Activated CD8-positive, alpha-beta memory T cell treated with anti-CD3 and anti-CD28 coated beads for 48 hours (primary cell): ENCODE measurements at places on chromosomes 16 and 17.

DNA sequence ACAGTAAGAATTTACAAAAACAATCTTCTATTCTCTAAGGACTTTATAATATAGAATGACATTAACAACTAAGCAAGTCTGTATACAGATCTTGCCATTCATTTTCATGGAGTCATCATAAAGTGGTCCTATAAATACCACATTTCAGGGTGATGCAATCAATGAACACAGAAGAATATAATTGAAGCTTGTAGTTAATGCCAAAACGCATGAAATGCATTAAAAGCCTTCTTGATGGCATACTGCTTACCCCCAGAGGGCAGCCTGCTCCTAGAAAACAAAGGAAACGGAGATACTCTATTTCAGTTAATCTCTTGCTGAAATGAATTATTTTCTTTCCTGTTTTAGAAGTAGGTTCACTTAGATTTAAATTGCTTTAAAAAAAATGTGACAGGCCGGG lies 45.2 kb upstream of the STAC2 start:
- DNase-seq = no peak

DNA sequence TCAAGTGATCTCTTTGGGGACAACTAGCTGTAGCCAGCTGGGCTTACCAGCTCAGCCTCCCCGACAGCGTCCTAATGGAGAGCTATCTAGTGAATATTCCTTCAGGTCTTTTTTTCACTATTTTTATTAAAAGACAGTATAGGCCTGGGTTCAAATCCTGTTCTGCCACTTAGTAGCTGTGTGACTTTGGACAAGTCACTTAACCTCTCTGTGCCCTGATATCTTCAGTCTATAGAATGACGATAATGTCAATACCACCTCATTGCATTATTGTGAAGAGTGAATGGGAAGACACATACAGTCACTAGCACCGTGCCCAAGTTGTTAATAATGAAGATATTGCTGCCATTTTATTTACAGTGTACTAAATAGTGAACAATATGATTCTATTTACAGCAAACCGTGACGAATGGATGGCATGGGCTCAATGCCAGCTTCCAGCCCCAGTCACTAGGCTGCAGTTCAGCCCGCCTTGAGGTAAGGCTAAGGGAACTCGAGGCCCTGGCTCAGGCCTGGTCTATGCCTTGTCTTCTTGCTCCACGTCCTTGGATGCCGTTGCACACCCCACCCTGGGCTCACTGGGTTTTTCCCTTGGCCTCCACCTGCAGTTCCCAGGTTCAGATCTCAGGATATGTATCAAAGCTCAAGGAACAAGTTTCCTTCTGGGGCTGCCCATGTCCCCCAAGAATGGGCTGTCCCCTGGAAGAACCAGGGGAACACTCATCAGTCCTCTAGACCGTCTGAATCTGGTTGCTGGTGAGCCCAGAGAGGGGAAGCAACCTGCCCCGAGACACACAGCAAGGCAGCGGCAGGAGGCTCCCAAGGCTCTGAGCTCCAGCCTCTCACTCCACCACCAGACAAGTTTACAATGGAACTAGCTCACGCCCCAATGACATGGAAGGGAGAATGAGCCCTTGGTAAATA lies 95.4 kb upstream of the TNRC6C start:
- DNase-seq = no peak

DNA sequence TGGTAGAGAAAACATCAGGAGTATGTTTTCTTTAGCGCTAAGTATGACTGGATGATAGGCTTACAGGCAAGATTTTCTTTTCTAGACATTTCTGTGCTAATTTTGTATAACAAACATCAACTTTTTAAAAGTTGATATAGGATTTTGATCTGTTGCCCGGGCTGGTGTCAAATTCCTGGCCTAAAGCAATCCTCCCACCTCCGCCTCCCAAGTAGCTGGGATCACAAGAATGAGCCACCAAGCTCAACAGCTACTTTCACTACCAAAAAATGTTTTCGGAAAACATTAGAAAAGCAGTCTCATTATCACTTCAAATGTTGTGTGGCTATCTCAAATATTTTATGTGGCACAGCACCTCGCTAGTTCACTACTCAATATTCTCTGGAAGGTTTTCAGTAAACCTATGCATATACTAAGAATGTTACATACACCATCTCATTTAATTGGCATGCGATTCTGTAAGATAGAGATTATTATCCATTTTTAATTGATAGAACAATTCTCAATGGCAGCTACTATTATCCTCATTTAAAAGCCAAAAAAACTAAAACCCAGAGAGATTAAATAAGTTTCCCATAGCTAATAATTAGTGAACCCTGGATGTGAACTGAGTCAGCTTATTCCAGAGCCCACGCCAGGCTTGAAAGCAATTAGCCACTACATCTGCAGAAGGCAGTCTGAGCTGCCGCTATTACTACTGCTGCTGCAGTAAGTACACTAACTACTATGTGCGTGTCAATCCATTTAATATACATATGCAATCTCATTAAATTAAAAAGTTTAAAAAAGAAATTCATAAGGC lies 41.7 kb downstream of the CREBBP start:
- no peak for DNase-seq

DNA sequence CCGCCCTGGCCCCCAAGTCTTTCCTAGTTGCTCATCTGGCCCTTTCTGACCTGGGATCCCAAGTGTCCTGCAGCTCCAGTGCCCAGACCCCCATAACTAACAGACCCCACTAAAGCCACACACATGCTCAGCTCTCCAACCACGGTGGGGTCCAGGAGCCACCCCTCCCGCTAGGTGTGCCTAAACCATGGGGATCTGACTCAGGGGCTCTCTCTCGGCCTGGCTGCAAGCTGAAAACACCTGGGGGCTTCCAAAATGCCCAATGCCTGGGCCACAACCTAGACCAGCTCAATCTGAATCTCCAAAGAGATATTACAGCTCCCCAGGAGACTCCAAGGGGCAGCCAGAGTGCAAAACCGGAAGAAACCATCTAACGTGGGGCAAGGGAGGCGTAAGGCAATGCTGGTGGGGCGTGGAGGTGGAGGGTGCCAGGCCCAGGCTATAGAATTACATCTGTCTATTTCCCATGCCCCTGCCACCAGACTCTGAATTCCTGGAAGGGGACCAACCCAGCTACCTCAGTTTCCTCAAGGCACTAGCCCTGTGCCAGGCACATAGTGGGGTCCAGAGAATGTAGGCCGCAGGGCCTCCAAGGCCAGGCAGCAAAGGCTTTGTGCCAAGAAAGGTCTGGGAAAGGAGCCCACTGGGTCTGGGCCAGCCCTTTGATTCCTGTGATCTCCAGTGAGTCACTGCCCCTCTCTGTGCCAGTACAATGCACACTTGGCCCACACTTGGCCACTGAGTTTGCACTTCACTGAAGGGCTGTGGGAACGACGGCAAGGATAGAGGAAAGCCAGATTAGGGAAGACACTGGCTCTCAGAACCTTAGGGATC lies 3.3 kb downstream of the CD2BP2 start:
- no peak for DNase-seq

- no peak for DNase-seq
Measured at GRCh38 chr16:64211331-64211730, 910.5 kb downstream of the CDH11 start.

GRCh38 chr16:58500430-58501241 lies 693 bp downstream of the NDRG4 start:
- no peak for DNase-seq

DNA sequence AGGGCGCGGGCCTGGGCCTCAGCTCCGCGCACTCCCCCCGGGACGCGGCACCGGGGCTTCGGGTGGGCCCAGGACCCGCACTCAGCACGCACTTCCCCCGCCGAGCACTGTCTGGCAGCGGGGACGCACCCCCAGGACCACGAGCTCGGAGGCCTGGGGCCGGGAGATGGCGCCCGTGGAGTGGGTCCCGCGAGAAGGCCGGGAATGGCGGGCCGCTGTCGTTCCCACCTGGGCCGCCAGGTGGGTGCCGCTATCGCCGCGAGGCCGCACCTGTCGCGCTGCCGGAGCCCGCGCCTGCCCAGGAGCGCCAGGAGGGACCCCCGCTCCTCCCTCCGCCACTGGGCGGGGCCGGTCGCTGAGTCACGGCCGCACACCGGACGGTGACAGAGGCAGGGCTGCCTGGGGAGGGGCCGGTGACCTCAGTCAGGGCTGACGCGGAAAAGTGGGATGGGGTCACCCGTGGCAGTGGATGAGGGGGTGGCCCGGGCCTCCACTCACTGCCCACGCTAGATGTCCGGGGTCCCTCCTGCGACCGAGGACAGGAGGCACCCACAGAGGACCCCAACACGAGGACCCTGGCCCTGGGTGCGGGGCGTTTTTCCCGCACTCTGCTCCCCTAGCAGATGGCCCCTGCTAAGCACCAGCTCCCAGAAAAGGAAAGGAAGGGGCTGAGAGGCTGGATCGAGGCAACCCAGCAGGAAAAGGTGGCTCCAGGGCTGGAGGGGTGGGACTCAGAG lies 6.9 kb upstream of the ACTG1 start:
- no peak for DNase-seq

- no peak for DNase-seq
Measured at GRCh38 chr17:67554634-67555033, 163.1 kb upstream of the NOL11 start.

DNA sequence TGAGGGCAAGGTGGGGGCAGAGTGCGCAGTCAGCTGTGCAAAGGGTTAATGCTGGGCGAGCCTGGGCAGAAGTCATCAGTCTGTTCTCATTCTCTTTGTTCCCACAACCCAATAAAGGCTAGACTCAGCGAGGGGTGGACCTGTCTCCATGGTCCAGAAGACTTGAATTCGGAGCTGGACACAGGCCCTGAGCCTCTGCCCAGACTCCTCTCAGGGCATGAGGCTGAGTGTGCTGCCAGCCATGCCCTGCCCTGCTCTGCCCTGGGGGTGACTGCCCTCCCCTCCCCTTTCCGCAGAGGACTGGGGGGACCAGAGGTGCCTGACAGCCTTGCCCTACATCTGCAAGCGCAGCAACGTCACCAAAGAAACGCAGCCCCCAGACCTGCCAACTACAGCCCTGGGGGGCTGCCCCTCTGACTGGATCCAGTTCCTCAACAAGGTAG lies 54.5 kb downstream of the MRC2 start:
- no peak for DNase-seq

- DNase-seq = no peak
Measured at GRCh38 chr17:18139092-18139491, 30.5 kb downstream of the MYO15A start.

- DNase-seq = no peak
Measured at GRCh38 chr17:82353484-82353883, 5.6 kb upstream of the TEX19 start.

GRCh38 chr17:56798916-56799315 lies 34.8 kb downstream of the C17orf67 start:
- no peak for DNase-seq

GRCh38 chr17:49527927-49528651 lies 33.0 kb downstream of the NGFR start:
- DNase-seq = no peak

DNA sequence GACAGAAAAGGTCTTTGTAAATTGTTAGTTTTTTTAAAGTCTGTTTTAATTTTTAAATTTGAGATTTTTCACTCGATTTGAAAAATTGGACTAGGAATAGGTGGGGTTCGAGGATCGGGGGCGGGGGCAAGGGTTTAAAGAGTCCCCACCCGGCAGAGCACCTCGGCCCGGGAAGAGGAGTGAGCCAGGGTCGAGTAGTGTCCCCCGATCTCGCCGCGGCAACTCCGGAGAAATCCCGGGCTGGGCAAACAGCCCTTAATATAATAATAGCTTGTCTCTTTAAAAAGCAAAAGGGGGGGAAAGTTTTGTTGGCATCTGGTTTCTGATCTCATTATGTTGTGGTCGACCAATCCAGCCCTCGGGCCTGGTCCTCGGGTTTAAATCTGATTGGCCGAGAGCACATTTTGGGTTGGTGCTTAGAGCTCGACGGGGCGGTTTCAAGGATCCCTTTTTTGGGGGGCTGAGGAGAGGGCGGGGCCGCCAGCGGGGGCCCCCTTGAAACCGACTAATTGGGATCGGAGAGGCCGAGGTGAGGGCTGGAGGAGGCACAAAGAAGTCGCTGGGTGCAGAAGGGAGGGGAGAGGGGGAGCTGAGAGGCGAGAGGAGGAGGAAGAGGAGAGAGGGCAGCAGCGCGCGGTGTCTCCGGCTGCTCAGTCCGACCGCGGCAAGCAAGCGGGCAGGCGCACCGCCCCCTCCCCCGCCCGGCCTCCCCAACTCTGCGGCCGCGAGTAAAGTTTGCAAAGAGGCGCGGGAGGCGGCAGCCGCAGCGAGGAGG lies at the start of gene FZD2:
Gene FZD2 (plus strand): TSS at position 653 of the 775 bp plus-strand sequence. CDS start 205 bp downstream, outside the sequence.
- peak; percentile 23 for DNase-seq

DNA sequence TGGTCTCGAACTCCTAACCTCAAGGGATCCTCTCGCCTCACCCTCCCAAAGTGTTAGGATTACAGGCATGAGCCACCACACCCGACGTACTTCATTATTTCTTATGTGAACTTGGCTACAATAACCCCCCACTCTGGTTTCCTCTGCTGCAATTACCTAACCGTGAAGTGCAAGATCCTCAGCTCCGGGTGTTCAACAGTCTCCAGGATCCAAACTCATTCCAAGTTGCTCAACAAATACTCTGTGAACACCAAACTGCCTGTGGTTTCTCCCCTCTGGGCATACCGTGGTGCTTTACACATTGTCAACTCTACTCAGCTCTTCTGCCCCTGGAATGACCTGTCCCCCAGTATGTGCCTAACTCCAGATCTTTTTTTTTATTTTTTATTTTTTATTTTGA lies 6.8 kb upstream of the SULT1A1 start:
- DNase-seq = no peak

DNA sequence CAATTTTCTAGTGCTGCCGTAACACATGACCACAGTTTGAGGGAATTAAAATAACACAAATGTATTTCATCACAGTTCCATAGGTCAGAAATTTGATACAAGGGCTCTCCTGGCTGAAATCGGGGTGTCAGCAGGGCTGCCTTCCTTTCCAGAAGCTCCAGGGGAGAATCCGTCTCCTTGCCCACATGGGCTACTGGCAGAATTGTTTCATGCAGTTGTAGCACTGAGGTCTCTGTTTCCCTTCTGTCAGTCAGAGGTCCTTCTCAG lies 20.5 kb downstream of the EIF4A3 start:
- no peak for DNase-seq

DNA sequence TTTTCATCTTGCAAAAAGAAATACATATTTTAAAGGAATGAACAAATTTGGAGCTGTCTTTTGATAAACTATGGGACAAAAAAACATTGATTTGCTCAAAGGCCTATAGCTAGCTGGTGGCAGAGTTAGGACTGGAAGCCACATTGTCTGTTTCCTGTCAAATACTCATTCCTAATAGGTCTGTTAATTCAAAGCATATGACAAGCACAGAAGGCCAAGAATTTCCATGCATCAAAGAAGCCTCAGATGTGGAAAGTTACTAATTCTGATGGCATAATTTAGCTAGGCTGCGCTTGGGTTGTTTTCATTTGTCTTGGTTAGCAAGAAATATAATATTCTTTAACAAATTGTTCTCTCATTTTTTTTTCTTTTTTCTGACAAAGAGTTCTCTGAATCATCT lies 98.0 kb downstream of the CDK5R1 start:
- DNase-seq = no peak
